Activated CD4-positive, alpha-beta memory T cell treated with anti-CD3 and anti-CD28 coated beads for 36 hours (primary cell): ENCODE measurements at places on chromosomes 7 and 10.

- DNase-seq, result no peak
These were observed 868.9 kb upstream of the AUTS2 start for GRCh38 chr7:68729371-68729770.

- no peak for DNase-seq
These were observed 49.9 kb downstream of the NRCAM start for GRCh38 chr7:108406222-108406890.

DNA sequence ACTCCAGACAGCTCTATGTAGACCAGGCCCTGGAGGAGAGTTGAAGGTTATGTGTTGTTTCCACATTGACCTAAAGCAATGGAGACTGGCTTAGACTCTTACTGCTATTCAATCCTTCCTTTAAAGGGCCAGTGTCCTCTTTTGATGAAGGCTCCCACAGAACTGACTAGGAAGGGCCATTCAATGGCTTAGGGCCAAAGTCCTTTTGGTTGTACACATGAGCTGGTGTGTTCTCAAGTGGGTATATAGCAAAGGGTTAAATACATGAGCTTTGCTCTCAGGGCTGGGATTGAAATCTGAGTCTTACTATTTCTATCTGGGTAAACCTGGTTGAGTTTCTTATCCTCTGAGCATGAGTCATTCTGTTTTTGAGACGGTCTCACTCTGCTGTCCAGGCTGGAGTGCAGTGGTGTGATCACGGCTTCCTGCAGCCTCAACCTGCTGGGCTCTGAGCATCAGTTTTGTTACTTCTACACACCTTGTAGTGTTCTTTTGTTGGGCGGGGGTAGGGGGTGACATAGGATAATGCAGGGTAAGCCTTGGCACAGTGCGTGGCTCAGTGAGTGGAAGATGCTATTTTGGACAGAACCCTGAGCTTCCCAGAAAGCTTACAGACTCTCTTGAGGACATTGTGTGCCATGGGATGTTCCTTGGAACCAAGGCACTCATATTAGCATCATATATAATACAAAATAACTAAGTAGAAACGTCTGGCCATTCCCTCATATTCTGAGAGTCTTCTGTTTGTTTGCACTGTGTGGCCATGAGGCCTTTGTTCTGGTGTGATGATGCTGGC, 90.1 kb downstream of the ABCC2 start:
- DNase-seq, result peak; percentile 14

DNA sequence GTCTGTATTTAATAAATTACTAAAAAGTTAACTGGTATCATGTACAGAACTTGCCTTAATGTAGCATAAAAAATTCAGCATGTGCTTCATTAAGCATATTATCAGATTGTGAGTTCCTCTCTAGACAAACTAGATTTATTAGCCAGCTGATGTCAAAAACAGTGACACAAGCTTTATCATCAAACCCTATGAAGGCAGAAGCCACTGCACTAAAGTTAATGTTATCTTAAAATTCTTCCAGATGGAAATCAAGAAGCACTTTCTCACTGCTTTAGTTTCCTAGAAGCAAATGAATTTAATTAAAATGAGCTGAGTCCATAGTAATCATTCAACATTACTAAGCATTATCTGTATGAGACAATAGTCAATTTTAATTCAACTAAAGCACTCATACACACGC, 96.4 kb downstream of the ARHGAP12 start:
- DNase-seq, result no peak

DNA sequence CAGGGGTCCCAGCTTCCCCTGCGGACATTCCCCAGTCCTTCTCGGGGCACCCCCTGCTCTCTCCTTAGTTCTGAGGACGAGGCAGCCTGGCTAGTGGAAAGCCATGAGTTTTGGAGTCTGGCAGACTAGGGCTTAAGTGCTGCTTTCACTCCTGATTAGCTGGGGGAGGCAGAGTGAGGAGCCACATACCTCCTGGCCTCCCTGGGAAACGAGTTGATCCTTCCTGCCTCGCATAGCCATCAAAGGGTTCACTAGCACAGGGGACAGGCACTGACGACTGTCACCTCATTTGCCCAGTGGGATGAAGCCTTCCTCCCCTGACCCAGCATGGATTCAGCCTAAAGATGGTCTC, 402.5 kb downstream of the RPS24 start:
- no peak for DNase-seq

DNA sequence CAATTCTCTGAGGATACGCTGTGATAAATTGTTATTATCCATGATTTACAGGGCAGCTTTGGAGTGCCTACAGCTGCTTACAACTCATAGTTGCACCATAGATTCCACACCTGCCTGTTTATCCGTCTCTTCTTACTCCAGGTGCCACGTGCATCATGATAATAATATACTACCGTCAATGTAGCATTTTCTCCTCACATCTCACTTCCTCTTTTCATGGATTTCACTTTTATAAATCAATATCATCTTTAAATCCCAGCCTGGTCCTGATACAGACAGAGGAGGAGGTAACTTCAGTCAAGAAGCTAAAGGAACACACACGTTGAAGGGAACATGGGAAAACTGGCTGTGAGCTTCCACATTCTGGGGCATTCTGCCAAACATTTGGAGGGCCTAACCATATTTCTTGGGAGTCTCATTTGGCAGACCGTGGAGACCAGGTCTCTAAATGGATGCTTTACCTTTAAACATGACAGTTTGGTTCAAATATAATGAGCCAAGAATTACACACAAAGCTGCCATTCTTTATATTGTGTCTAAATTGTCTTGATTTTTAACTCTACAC, 2.4 kb downstream of the CH25H start:
- no peak for DNase-seq

DNA sequence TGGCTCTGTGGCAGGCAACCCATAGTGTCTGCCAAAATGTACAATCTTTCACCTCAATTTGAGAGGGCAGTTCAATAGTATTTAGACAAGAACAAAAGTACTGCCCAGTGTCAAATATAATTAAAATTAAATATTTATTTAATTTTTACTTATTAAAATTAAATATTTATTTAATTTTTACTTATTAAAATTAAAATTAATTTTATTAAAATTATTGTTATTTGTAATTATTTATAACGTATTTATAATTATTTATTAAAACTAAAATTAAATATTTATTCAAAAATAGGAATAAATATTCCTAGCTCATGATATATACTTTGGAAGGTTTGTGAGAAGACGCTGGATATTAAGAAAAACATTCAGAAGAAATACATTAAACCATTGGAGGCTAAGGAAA, 93.7 kb upstream of the CAV2 start:
- DNase-seq, result no peak

DNA sequence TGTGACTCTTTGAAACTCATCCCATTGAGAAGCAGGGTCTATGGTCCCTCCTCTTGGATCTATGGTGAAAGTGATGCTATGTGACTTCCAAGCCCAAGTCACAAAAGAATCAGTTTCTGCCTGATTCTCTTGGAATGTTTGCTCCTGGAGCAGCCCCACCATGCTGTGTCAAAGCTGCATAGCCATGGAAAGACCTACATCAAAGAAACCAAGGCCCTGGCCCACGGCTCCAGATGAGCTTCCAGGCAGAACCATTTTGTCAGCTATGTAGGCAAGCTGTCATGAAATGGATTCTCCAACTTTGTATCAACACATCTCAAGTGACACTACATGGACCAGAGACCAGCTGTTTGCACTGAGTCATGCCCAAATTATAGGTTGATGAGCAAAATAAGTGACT, 77.0 kb downstream of the AASS start:
- DNase-seq, result no peak

DNA sequence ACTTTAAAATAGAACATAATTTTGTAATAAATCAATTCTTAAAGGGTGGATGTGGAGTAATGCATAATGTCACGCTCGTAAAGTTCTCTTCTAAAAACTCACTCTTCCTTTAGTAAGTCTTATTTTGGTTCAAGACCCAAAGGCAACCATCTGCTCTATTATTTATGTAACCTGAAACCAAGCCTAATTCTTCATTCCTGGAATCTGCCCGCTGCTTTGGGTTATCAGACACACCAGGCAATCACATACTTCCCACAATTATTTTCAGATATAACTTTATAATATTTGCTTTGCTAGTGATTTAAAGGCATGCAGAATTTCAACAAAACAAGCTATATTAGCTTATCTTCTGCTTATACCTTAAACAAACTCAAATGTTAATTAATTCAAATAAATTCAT, 39.0 kb downstream of the RAB11FIP2 start:
- DNase-seq, result no peak

DNA sequence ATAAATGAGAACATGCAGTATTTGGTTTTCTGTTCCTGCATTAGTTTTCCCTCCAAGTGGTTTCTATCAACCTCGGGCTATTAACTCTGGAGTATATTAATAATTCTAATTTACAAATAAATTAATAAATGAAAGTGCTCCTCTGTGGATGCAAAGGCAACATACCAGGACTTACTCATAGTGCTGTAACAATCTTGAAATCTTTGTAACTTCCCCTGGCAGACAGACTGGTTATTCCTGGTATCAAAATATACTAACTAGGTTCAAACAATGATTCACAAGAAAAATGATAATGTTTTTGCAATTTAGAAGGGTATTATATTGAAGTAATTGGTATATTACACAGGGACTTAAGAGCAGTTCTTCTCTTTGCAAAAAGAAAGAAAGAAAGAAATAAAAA, 177.2 kb downstream of the FANK1 start:
- DNase-seq, result no peak
